ENCODE measurements at places on chromosomes 5 and 9.

GRCh38 chr5:62115014-62115413 is 191.0 kb upstream of the KIF2A start:
- no peak for DNase-seq

GRCh38 chr9:2787065-2787464 is 56.8 kb downstream of the PUM3 start:
- DNase-seq = no peak

GRCh38 chr9:121454972-121455371 is 44.7 kb downstream of the GGTA1 start:
- DNase-seq = no peak

DNA sequence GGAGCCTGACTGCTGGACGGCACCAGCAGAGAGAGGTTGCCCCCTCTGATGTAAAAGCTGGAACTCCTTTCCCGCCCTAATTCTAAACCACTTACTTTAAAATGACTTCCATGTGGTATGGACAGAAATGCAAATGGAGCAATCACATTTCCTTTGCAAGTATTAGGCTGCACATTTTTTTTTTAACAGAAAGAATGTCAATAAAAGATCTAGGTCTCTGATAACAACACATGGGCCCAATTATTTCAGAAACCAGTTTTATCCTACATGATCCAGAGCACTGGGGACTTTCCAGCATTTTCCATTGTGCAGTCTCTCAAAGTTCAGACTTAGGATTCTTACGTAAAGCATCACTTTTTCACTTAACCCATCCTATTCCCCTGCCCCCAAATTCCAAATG is 203.7 kb downstream of the NXNL2 start:
- DNase-seq = no peak

GRCh38 chr9:76984486-76984885 is 35.0 kb upstream of the FOXB2 start:
- no peak for DNase-seq

DNA sequence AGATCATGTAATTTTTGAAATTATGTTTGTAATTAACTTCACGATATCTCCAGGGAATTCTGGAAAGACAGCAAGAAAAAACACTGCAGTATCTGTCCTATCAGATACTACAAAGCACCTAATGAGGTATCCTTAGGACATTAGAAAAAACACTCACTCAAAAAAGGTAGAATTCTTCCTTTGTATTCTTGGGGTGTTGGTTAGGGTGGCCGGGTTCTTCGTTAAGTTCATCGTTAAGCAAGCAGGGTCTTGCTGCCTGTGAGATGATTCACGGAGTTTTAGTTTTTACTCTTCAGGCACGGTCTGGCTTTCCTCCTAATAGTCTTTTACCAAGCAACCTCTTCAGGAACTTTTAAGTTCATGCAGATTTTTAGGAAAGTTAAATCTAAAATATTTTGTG is 91.4 kb upstream of the IRX4 start:
- no peak for DNase-seq

Data from ACHN (cell line).